ENCODE measurements at places on chromosomes 4 and X. TPM values are rescaled to one million over a fixed set of nuclear protein-coding genes. Genes with fewer than 3 reads are reported as not detected.

Gene NXF2
- total RNA-seq: not detected

Gene QRFPR
- total RNA-seq: not detected

Gene PPP2R3B
- total RNA-seq: 9.6 TPM

Gene BEX1
- total RNA-seq: 0.15 TPM
